ENCODE measurements at places on chromosomes 13 and 19.

- DNase-seq, result no peak
Observed at GRCh38 chr19:48415806-48416221, 22.3 kb downstream of the GRIN2D start.

- no peak for DNase-seq
Observed at GRCh38 chr13:110455444-110455843, 106.1 kb downstream of the RAB20 start.

GRCh38 chr13:106033659-106034058 lies 501.8 kb downstream of the EFNB2 start:
- DNase-seq, result no peak

DNA sequence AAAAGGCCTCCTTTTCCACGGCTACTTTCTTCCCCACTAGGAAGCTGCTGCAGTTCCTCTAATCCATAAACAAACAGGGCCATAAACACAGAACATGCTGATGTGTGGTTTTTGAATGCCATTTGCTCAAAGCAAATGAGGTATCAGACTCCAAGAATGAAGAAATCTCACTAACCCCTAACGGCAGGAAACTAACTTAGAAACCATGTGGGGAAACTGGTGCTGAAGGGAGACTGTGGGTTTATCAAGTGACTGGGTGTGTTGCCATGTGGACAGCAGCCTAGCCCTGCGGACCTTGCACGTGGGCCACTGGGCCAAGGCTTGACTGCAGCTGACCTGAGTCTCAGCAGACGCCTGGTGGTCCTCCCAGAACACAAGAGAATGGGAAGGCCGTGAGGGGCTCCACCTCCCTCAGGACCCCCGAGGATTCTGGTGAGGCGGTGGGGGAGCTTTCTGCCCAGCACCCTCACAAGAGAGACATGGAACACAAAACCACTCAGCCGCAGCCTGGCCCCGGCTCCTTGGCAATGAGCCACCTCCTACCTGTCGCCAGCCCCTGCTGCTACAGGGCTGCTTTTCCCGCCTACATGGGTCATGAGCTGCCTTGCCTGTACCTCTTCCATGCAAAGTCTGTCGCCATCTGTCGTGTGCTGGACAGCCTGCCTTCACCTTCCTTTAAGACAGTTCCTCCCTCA lies 10.6 kb downstream of the SLC15A1 start:
- DNase-seq, result no peak

GRCh38 chr13:26378116-26378515 lies 124.2 kb downstream of the CDK8 start:
- no peak for DNase-seq

DNA sequence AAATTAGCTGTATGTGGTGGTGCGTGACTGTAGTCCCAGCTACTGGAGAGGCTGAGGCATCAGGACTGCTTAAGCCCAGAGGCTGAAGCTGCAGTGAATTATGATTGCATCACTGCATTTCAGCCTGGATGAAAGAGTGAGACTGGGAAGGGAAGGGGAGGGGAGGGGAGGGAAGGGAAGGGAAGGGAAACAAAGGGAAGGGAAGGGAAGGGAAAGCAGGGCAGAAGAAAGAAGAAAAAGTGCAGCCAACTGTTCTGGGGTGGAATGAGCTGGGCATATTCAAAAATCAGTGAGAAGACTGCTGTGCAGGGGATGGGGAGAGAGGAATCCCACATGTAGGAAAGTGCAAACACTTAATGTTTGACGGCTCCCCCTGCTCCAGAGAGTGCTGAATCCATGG lies 905.5 kb downstream of the UQCRFS1 start:
- no peak for DNase-seq

GRCh38 chr13:109272595-109273325 lies 513.6 kb downstream of the IRS2 start:
- DNase-seq, result no peak

DNA sequence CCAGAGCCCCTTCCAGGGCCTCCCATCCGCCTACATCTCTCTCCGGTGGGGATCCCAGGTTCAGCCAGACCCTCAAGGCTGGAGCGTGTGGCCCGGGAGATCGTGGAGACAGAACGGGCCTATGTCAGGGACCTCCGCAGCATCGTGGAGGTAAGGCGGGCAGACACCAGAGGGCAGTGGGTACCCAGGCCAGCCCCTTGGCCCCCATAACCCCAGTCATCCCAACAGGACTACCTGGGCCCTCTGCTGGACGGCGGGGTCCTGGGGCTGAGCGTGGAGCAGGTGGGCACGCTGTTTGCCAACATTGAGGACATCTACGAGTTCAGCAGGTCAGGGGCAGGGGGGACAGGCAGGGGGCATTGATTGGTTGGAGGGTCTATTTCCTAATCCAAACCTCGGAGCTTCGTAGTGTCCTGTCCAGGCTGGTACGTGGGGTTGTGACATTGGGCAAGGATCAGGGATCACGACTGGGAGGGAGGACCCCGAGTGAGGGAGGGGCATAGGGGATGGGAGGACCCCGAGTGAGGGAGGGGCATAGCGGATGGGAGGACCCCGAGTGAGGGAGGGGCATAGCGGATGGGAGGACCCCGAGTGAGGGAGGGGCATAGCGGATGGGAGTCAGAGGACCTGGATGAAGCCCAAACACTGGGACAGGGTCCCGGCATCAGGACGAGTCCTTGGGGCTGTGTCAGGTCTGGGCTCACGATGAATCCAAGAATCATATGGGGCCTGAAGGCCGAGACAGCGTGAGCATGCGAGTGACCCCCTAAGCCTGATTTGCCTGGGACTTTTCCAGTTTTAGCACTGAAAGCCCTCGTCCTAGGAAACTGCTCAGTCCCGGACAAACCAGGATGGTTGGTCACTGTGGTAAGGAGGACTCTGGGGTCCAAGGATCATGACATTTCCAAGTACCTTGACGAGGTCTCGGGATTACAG lies 2.9 kb downstream of the PLEKHG2 start:
- DNase-seq, result no peak

GRCh38 chr13:49298903-49299605 lies 51.3 kb downstream of the CDADC1 start:
- DNase-seq, result no peak

- no peak for DNase-seq
Observed at GRCh38 chr13:94324767-94325540, 154.5 kb downstream of the DCT start.

DNA sequence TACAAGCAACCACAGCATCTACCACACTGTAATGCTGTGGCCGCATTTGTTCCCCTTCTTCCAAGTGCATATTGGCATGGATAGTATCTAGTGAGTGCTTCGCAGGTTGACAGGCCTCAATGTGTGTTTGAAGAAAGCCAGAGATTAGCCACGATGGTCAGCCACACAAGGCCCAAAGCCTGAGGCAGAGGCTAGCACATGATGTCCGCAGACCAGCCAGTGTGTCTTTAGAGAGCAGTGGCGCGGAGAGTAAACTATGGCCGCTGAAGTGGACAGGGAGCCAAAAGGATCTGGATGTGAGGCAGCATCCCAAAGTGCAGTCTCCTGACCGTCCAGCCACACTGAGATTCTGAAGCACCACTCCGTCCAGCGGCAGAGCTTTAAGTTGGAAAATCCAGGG lies 36.0 kb downstream of the BRD4 start:
- no peak for DNase-seq

DNA sequence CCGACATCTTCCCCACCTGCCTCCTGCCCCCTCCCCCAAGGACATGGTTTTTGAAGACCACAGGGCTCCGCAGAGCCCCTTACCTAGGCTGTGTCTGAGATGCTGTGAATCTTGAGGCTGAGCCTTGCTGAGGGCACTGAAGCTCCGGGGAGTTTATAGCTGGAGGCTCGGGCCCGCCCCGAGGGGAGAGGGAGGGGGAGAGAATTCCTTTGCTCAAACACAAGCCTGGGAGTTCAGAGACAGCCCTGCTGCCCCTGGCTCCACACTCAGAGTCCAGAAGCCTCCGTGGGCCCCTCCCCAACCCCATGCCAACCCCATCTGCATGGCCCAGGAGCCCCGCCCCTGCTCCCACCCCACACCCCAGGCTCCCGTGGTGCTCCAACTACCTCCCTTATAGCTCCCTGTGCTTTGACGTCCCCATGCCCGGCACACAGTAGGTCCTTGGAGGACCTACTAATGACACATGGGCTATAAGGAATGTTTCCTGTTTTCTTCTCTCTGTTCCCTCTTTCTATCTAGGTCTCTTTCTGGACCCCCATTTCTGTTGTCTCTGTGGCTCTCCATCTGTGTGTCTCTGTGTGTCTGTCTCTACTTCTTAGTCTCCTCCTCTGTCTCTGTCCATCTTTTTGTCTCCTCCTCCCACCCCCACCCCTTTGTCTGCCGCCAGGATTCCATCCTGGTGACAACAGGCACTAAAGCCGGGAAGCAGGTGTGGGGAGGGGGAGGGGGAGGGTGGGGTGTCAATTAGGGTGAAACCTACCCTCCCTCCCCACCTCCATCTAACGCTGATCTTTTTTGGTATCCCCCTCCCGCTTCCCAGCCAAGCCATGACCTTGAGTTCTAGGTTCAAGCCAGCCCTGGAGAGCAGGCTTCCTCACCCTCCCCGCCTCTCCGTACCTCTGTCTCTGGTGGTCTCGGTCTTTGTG lies at the start of gene TNNT1:
Gene TNNT1 (minus strand): TSS at position 129 of the 926 bp plus-strand sequence. CDS start 2,049 bp downstream, outside the sequence.
- no peak for DNase-seq

DNA sequence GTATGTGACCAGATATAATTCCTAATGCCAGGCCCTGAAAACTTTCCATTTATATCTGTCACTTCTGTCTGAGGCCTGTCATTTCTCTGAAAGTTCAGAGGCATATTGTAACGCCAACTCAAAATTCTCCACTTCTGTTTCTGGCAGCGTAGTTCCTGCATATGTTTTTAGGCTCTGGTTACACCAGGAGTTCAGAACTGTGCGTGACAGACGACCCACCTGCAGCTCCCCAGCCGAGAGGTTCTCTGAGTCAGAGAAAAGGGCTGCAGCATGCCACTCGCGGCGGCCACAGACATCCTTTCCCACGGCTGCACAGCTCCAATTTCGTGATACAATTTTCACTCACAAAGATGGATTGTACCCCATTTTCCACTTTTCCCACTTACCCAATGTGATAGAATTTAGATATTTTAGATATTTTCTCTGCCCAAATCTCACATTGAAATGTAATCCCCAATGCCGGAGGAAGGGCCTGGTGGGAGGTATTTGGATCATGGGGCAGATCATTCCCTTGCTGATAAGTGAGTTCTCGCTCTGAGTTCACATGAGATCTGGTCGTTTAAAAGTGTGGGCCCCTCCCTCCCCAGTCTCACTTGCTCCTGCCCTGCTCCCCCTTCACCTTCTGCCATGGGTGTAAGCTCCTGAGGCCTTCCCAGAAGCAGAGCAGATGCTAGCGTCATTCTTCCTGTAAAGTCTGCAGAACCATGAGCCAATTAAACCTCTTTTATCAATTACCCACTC lies 308.1 kb downstream of the LIG4 start:
- no peak for DNase-seq

DNA sequence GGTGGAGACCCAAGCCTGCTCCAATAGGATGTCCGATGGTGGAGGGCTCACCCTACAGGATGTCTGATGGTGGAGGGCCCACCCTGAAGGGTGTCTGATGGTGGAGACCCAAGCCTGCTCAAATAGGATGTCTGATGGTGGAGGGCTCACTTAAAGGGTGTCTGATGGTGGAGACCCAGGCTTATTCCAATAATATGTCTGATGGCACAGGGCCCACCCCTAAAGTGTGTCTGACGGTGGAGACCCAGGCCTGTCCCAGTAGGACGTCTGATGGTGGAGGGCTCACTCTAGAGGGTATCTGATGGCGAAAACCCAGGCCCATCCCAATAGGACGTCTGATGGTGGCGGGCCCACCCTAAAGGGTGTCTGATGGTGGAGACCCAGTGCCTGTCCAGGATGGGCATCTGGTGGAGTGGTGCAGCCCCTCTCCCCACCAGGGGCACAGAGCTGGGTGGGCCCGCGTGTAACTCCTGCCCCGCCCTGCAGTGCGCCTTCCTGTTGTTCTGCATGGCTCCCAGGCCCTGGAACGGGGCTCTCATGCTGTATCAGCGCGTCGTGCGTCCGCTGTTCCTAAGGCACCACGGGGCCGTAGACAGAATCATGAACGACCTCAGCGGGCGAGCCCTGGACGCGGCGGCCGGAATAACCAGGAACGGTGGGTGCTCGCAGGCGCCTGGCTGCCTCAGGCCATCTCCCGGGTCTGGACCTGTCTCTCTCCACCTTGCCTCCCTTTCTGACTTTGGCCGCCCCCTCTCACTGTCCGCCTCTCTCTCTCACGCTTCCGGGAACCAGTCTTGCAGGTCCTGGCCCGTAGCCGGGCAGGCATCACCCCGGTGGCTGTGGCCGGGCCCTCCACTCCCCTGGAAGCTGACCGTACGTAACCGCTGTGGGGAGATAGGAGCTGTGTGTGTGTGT lies 5.1 kb downstream of the REEP6 start:
- no peak for DNase-seq

GRCh38 chr13:111973186-111973585 lies 93.8 kb upstream of the SOX1 start:
- no peak for DNase-seq

GRCh38 chr13:33524086-33524485 lies 238.5 kb upstream of the STARD13 start:
- DNase-seq, result no peak

DNA sequence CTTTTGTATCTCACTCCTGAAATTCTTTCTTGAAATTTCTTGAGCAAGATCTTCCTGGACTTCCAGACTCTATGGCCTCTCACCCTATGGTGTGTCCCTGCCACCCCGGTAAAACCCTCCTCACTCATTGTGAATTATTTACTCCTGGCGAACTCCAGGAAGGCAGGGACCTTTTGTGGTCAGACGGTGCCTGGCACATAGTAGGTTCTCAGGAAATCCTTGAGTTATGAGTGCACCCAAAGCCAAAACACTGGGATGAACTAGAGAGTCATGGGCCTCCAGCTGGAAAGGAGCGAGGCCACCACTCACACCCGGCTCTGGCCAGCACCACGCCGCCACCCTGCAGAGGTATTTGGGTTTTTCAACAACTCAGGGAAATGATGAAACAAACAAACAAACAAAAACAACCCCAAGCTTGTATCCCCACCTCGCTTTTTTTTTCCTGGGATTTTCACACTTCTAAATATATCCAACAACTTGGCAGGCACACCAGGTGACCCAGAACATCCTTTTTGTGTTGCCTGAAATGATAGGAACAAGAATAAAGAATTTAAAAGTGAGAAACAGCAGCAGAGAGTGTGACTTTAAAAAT lies 11.2 kb downstream of the HPN start:
- DNase-seq, result no peak

DNA sequence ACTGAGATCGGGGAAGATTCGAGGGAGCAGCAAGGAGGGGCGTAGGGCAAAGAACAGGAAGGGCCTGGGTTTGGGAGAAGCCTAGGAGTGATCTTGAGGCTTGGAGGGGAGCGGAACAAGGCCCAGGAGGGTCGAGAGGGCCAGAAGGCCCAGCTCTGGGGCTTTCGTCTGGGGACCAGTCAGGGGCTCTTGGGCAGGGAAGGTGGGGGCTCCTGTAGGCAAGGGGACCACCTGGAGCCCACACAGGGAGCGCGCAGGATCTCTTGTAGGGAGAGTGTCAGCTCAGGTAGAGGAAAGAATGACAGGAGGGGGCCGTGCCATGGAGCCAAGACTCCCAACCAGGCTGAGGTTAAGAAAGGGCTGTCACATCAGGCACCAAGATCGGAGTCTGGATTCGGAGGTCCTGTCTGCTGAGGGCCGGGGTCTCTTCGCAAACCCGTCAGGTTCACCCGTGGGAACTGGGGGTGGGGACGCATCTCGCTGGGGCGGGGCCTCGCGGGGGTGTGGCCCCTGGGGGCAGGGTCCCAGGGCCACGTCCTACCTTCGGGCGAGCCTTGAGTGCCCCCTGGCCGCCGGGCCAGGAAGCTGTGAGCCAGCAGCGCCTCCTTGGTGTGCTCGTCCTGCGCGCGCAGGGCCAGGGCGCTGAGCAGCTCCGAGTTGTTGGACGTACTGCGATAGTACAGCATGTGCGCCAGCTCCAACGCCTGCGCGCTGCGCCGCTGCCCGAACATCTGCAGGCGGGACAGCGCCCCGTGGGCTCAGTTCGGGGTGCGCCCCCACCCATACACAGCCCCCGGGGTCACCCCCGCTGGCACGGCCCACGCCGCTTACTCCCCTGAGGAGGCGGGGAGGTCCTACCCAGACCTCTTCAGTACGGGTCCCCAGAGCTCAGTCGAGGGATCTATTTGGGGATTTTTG lies 8.4 kb downstream of the EMP3 start:
- DNase-seq, result peak; percentile 93
